ENCODE measurements at places on chromosomes 16 and 17.

DNA sequence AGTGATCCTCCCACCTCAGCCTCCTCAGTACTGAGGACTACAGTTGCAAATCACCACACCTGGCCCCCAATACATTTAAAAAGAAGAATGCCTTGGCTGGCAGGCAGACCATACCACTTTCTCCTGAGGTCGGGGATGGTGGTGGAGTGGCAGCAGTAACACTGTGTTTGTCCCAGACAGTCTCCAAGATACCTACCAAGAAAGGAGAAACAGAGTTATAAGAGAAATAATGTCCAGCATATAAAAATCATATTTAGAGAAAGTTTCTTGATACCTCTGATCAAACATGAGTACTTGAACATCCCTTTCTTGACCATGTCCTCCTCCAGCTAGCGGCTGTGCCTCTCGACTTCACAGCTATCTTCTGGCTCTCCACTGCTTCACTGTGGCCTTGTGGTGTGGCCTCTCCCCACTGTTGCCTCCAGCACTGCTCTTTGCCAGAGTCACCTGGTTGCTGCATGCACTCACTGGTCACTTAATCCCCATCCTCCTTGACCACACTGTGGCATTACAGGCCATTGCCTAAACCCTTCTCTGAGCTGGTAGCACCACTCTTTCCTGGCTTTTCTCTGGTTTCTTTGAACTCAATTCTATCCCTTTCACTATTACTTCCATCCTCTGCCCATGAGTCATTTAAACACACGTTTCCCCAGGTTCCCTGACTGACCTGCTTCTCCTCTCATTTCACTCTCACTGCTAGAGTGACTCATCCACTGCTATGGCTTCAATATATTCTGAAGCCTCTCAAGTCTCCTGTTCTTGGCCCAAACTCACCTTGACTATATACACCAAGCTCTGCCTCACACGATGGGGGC, 45.2 kb downstream of the XPO6 start:
- DNase-seq = no peak

DNA sequence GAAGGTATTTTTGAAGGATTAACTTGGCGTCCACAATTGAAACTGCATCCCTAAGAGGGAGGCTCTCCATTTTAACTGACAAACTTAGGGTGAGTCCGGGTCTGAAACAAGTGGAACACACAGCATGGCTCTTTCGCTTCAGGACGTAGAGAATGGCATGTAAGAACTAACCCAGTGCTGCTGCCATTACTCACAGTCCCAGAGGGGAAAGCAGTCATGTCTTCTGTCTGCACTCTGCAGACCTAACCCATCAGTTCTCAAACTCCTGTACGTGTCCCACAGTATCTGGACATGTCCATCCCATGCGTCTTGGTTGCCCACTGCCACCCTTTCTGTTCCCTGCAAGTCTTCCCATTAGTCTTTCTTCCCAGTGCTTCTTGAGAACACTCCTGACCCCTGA, 563 bp downstream of the ST6GALNAC1 start:
- no peak for DNase-seq

GRCh38 chr17:28926366-28926765, 23.5 kb upstream of the DHRS13 start:
- no peak for DNase-seq

DNA sequence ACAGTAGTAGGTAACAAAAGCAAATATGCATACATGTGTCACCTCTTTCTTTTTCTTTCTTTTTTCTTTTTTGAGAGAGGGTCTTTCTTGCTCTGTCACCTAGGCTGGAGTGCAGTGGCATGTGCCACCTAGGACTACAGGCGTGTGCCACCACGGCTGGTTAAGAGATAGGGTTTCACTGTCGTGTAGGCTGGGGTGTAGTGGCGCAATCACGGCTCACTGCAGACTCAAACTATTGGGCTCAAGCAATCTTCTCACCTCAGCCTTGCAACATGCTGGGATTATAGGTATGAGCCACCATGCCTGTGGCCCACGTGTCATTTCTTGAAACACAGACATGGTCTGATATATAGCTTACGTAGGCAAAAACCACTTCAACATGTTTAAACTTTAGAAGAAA, 397.7 kb upstream of the PMFBP1 start:
- no peak for DNase-seq

DNA sequence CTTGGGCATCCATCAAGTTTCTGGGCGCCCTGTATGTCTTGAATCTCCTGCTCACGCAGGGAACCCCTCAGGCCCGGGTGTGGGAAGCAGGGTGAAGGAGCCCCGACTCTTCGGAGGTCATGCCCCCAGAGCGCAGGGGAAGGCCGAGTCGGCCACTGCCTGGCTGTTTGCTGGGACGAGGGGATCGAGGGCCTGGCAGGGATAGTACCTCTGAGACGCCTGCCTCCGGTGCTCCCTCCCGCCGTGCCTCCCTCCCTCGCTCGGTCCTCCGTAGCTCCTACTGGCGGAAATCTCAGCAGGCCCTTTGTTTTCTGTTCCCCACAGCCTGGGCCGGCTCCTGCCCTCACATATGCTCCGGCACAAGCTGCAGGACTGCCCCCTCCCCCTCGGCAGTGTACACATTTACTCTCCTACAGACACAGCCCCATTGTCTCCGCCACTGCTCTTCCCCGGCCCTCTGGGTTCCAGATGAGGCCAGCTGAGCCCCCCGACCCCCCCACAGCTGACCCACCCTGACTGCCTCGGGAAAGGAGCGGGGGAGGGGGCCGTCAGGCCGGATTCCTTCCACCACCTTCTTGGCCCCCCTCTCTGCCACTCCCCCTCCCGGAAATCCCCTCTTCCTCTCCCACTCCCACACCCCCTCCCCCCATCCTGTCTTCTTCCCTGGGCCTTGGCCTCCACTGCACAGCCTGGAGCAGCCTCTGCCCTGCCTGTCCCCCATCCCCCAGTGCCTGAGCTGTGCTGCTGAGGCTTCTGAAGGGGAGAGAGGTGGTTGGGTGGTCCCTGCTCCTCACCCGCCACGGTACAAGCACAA, 1.4 kb downstream of the TRAF4 start:
- DNase-seq = peak; percentile 62

GRCh38 chr17:36092230-36092629, 2.3 kb upstream of the CCL3 start:
- no peak for DNase-seq

DNA sequence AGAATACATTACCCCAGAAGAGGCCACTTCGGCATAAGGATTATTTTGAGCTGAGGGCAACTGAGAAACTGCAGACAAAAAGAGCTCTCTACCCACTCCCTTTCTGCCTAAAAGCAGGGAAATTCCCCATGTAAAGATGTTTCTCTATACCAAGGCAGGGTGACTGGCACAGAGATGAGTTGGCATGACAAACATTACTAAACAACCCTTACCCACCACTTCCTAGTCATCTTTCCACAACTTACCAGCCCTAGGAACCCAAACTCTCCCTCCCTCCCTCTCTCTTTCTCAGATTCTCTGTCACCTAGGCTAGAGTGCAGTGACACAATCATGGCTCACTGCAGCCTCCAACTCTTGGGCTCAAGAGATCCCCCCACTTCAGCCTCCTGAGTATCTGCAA, 68.6 kb downstream of the EMP2 start:
- DNase-seq = no peak

GRCh38 chr17:31629696-31630470, 229.2 kb downstream of the COPRS start:
- peak; percentile 73 for DNase-seq

DNA sequence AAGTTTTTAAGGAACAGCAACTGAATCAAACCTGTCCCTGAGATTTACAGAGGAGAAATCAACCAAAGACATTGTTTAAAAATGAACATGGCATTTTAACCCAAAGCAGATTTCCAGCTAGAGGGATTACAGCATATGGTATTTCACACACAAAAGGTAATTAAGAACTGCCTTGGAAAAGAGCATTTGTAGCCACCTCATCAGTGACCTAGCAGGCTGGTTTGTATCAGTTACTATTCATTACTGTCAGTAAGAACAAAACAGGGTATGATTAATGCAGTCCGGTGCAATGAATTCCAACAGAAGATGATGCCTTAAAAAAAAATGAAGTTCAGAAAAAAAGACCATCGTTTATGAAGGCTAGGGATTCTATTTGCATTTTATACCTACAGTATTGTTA, 219.9 kb downstream of the CHD9NB start:
- DNase-seq = no peak

DNA sequence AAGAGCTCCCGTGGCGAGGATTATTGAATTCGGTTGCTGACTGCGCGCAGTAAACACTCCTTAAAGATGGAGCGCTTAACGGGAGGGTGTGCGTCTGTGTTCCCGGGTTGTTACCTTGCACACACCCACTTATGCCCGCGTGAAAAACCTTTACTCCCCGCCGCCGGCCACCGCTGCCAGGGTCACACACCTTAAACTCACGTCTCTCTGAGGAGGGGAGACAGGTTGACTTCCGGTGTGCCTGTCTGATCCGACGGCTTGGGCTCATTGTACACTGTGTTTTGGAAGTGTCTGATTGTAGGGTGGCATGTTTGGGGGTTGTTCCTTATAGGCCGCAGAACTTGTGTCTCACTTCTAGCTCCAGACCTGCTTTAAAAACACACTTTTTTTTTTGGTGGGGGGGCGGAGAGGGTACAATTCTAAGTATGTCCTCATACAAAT, 66.8 kb downstream of the KPNA2 start:
- DNase-seq = no peak

DNA sequence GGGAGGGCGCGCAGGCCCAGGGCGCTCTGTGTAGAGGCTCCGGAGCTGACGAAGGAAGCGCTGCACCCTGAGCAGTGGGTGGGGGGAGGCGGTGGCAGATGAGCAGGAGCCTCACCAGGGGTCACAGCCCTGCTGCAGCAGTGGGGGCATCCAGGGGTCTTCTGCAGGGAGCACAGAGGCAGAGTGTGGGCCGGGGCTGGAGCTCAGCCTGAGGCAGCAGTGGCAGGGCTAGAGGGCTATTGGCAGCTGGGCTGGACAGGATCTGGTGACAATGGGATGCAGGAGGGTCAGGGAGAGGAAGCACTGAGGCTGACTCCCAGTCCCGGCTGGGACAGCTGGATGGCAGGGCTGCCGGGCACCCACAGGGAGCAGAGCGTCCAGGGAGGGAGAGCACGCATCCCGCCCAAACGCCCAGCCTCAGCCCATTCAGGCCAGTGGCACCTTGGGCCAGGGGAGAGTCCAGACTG, 21.0 kb downstream of the KDM8 start:
- DNase-seq = no peak
